Esophagus squamous epithelium (tissue), 5 donors: ENCODE measurements at places on chromosomes 12 and 14. TPM values are rescaled to one million over a fixed set of nuclear protein-coding genes. Genes with fewer than 3 reads are reported as not detected.

- H3K27me3 ChIP-seq: no peaks in the 10 kb centered on the region
- no peak for DNase-seq
- H3K36me3 ChIP-seq: no peaks in the 10 kb centered on the region
Measured at GRCh38 chr12:31117203-31118011, 43.7 kb downstream of the DDX11 start.

- peaks cover 76% of the 10 kb centered on the region for H3K27me3 ChIP-seq
- H3K4me1 ChIP-seq: no peaks in the 10 kb centered on the region
- no peak overlapping the region for H3K27ac ChIP-seq
- H3K4me3 ChIP-seq: no peak overlapping the region
- no peaks in the 10 kb centered on the region for H3K36me3 ChIP-seq
Measured at GRCh38 chr12:52254965-52255751, 19.3 kb upstream of the KRT86 start.

GRCh38 chr14:50321009-50321660 lies 9.0 kb downstream of the DMAC2L start:
- H3K4me3 ChIP-seq: no peak overlapping the region
- peaks cover 36% of the 10 kb centered on the region for H3K36me3 ChIP-seq
- peaks cover 27% of the 10 kb centered on the region for H3K4me1 ChIP-seq
- H3K27me3 ChIP-seq: no peaks in the 10 kb centered on the region
- peak overlapping the region; percentile 77 for H3K27ac ChIP-seq

DNA sequence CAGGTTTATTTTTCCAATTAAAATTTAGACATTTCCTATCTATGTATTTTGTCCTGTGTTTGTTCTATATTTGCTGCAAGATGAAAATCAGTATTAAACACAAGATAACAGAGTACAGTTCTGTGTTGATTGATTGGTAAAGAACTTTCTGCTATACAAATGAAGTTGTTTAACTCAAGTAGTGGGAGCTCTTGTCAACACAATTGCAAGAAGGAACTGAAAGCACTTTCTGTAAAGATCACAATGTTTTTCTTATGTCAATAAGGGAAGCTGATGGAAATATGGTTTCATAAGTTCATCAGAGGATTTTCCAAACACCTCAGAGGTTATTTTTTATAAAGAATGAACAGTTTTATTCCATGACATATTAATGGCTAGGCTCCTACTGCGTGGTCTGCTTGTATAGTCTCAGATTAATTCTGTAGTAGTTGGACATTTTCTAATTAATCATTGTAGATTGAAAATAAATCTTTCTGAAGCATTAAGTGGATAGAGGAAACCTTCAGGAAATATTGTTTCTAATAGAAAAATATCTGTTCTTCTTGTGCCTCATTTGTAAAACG lies 379.5 kb downstream of the LRFN5 start:
- DNase-seq: no peak
- H3K27me3 ChIP-seq: no peaks in the 10 kb centered on the region
- H3K4me3 ChIP-seq: no peak overlapping the region
- no peaks in the 10 kb centered on the region for H3K36me3 ChIP-seq
- no peaks in the 10 kb centered on the region for H3K4me1 ChIP-seq

DNA sequence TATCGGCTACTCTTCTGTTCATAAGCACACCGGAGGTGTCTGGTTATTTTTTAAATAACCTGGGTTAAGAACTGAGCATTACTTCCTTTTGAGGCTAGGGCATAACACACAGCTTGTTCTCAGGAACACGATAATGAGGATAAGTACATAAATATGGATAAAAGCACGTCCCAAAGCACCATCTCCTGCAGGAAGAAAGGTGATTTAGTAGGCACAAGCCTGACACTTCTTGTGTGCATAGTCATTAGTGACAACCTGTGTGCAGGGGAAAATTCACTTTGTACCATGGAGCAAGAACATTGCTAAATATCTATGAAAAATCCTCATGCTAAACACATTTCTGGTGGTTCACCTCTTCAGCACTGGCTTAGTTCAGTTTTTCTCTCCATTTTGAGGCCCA lies 166.5 kb downstream of the SNAPC1 start:
- no peaks in the 10 kb centered on the region for H3K36me3 ChIP-seq
- peaks cover 19% of the 10 kb centered on the region for H3K27me3 ChIP-seq
- no peak overlapping the region for H3K4me3 ChIP-seq
- no peaks in the 10 kb centered on the region for H3K4me1 ChIP-seq
- no peak for DNase-seq

Gene SLC7A8
- 38.0 TPM for total RNA-seq

Gene FAM90A1
- total RNA-seq: not detected
